ENCODE measurements at places on chromosomes 7 and 10.

- DNase-seq, result no peak
Observed at GRCh38 chr7:30010021-30010420, 16.5 kb downstream of the FKBP14 start.

DNA sequence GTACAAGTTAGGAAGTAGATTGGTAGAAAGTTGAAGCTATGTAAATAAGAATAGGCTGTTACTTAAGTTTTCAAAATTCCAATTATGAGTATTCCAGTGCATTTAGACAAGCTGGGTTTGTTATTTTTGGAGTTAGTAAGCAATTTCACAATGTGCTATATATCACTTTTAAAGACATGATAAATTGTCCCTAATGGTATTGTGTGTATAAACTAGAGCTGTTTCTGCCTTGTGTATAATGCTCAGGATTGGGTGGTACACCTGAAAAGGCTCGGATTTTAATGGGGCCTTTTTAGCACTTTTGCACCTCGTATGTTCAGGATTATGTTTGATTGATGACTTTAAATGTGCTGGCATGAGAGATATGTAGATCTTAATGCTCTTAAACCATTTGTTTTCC is 175.8 kb downstream of the VTI1A start:
- no peak for DNase-seq

DNA sequence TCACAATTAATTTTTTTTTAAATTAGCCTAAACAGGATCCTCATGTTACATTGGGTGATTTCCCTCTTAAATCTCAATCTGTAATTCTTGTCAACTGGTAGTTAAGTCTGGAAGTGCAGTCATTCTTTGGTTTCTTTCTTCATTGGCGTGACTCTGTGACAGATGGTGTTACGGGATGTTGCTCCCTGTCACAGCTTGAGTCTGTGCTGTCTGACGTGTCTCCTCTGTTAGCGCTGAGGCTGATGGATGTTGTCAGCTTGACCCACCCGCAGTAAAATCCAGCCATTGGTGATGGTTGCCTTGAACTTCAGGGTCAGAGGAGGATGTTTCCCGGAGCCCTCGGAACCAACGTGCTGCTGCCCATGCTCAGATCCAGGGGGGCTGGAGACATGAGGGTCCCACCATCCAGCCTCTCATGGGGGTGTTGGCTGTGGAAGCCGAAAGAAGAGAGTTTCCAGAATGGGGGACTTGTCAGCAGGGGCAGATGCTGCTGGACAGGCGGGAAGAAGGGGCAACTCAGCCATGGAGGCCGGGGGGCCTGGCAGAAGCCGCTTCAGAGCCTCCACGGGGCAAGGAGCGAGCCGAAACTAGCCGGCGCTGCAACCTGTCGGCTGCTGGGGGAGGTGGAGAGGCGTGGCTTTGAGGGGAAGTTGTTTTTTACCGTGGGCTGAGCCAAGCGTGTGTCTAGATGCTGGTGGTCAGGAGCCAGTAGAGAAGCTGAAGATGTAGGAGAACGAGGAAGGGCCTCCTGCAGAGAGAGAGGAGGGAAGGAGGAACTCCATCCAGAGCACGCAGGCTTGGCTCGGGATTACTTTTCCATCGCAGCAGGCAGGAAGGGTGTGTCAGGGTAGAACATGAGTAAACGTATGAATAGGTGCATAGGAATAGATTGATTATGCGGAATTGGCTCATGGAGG is 3.5 kb downstream of the SUN1 start:
- no peak for DNase-seq

DNA sequence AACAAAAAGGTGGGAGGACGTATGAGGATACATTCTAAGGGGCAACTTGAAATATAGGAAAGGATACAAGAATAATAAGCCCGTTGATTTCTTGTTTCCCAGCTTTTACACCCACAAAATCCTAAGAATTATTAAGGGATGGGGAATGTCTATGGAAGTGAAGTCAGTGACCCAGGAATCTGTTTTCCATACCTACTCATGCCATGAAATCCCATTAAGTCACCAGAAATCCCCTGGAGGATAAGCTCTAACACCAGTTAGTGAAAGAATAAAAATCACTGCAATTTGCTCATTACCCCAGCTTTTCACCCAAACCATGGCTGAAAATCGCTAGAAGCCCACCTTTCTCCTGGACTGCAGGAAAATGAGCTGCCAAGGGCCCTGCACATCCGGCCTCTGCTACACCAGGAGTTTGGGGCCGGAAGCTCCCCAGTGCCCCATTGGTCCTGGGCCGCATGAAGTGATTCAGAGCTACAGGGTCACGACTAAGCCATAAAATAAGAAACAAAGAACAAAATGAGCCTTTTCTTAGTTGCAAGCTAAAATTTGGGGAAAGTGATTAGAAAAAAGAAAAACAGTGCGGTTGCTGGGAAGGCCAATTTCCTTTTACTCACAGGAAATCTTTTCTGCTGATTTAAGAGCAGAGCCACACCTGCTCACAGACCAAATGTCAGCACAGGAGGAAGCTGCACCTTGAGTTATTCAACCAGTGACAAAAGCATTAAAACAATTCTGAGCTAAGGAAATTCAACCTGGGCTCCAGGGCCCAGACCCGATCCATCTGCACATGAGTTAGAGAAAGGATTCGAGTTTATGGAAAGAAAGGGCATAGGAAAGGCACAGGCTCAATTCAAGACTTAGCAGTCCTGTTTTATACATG is 40.3 kb downstream of the HIPK2 start:
- DNase-seq, result no peak

DNA sequence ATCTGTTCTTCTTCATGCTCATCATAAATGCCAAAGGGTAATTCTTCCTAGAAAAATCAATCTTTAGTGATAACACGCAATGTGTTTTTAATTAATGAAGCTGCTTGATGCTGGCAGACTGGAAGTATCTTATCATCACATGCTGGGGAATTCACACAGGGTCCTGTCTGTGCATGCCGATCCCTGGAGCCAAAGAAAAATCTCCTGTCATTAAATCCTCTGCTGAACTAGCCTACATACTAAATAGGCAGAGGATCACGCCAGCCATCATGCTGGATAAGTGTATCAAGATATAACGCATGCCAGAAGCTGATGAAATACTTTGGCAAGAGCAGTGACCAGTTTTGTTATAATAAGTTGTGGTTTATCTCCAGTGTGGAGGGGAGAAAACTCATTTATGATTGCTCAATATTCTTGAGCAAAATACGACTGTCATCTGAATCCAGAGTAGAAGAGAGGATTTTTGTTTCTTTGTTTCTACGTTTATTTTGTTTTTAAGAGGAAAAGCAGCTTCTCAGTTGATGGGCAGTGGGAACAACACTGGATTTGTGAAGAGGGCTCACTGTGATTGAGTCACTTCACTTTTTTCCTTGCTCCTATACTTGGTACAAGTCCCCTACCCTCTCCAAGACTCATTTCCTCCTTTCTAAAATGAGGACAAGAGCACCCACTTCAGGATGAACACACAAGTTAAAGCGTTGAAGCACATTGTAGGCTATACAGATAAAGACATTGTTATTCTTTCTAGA is 649.1 kb downstream of the TNS3 start:
- DNase-seq, result no peak

- no peak for DNase-seq
Observed at GRCh38 chr10:104577163-104577562, 63.9 kb upstream of the SORCS3 start.

DNA sequence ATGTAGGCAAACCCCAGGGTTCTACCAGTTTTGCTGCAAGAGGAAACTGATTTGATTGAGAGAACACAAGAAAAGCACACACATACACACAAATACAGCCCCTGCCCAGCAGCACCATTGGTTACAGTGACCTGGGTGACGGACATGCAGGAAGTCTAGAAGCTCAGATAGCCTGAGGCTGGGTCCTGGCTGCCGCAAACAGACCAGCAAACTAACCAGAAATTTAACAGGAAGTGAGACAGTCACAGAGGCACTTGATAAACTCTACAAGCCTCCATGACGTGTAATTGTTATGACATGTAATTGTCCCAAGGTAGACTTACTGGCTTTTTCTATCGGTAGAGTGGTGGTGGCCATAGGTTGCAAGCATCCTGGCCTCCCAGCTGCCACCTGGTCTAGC is 58.9 kb downstream of the PRKAR2B start:
- no peak for DNase-seq

DNA sequence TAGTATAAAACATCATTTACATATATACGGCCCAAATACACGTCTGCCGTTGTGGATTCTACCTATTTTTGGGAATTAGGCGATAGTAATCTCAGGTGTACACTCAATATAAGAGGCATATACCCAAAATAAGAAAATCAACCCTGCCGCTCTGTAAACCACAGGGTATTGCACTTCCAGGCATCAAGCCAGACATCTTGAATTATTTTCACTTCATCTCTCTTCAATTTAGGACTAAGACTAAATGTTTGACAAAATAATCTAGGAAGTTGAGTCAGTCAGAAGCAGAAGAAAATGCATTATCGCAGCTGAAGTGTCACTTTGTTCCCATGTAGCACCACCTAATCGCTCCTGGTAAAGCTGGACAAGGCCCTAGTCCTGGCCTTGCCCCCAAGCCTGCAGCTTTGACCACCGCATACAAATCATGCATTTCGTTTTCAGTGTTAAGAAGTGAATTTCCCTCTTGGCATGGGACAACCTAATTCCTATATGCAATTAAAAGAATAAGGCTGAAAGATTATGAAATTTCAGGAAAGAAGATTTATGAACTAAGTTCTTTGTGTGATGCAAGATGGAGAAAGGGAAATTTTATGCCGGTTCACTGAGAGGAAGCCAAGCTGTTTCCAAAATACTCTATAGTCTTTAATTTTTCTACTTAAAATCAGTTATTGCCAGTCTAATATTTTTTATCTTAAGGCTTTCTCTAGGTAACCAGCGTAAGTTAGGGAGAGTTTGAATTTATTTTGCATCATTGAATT is 26.0 kb downstream of the CABCOCO1 start:
- no peak for DNase-seq

DNA sequence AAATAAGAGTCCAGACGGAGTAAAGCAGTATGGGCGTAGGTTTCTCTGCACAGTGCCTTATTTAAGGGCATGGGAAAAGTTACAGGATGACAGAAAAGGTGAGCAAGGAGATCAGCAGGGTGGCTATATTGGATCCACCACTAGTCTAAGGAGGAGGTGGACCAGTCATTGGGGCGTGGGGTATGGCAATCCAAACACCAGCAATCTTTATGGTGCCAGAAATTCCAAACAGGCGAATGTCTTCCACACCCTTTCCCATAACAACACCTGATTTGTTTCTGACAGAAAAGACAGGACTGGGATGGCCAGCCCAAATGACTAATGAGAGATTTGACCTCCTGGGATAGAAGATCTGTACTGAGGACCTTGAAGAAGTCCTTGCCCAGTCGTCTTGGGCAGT is 181.8 kb upstream of the MBL2 start:
- DNase-seq, result no peak

DNA sequence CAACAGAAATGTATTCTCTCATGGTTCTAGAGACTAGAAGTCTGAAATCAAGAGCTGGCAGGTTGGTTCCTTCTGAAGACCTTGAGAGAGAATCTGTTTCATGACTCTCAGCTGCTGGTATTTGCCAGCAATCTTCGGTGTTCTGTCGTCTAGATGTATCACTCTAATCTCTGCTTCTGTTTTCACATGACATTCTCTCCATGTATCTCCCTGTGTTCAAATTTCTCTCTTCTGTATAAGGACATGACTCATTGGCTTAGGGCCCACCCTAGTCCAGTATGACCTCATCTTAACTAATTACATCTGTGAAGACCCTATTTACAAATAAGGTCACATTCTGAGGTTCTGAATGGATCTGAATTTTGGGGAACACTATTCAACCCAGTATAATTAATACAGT is 82.3 kb downstream of the ANKRD7 start:
- no peak for DNase-seq

- DNase-seq, result no peak
Observed at GRCh38 chr10:100697070-100697469, 48.3 kb upstream of the PAX2 start.

- DNase-seq, result no peak
Observed at GRCh38 chr10:28201410-28202400, 101.2 kb downstream of the MPP7 start.

DNA sequence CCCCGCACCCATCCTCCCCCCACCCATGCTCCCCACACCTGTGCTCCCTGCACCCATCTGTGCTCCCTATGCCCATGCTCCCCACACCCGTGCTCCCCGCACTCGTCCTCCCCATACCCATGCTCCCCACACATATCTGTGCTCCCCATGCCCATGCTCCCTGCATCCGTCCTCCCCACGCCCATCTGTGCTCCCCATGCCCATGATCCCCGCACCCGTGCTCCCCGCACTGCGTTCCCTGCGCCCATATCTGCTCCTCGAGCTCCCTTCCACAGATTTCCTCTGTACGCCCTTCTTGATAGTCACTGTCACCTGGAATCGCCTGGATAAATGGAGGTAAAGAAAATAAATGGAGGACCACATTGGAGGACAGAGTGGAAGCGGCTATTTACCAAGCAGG is 9.9 kb downstream of the DIP2C start:
- no peak for DNase-seq

GRCh38 chr10:33869028-33869427 is 534.6 kb upstream of the NRP1 start:
- no peak for DNase-seq

DNA sequence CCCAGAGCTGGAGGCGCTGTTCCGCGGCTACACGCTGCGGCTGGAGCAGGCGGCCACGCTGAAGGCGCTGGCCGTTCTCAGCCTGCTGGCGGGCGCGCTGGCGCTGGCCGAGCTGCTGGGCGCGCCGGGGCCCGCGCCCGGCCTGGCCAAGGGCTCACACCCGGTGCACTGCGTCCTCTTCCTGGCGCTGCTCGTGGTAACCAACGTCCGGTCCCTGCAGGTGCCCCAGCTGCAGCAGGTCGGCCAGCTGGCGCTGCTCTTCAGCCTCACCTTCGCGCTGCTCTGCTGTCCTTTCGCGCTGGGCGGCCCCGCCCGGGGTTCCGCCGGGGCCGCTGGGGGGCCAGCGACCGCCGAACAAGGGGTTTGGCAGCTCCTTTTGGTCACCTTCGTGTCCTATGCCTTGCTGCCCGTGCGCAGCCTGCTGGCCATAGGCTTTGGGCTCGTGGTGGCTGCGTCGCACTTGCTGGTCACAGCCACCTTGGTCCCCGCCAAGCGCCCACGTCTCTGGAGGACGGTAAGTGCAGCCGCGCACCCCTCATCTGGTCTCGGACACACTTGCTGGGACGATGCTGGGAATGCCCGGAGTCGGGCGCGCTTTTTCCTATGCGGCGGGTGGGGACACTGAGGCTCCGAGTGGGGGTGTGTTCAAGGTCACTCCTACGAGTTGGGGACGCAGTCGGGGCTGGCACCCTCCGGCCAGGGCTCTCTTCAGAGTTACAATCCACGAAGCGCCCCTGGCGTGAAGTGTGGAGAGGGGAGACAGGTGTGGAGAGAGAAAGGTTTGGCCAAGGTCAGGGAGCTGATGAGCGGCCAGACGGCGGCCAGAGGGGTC is 717 bp downstream of the ADCY1 start:
- DNase-seq, result no peak
